Stimulated activated CD4-positive, alpha-beta T cell treated with anti-CD3 and anti-CD28 coated beads, Interleukin-1b, Interleukin-23, amount 100 ng/mL, for 24 hours (primary cell): ENCODE measurements at places on chromosomes 5 and 9.

DNA sequence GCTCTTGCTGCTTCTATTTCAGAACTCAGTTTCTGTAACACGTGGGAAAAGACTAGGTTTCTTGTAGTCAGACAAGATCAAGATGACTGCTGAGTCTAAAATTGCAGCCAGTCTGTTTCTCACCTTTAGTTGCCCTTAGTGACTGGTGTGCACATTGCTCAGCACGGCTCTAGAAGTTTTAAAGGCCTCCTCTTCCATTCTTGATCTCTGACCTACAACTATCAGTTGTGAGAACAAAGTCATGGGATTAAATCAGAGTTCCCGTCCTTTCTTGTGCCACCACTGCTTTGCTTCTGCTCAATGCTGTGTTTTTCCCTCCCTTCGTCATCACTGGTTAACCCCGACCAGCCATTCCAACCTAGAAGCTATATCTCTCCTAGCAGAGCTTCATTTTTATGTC, 52.8 kb downstream of the GDA start:
- DNase-seq = no peak

DNA sequence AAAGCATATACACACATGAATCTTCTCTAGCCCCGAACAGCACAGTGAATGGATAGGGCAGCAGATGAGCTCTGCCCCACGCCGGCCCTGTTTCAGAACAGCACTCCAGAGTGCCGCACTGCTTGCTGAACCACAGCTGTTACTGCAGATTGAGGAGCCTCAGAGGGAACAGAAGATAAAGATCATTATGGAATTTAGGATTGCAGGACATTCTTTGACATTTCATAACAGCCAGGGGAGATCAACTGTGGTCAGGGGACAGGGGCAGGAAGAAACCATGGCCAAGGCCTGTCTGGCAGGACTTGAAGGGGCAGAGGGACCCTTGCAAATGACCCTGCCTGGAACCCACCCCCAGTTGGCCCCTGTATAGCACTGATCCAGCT, 20.6 kb downstream of the IRF1 start:
- no peak for DNase-seq

- no peak for DNase-seq
These were observed 82.4 kb downstream of the ARHGAP26 start for GRCh38 chr5:142852416-142853198.

GRCh38 chr5:33470544-33470943, 29.8 kb downstream of the TARS1 start:
- no peak for DNase-seq

DNA sequence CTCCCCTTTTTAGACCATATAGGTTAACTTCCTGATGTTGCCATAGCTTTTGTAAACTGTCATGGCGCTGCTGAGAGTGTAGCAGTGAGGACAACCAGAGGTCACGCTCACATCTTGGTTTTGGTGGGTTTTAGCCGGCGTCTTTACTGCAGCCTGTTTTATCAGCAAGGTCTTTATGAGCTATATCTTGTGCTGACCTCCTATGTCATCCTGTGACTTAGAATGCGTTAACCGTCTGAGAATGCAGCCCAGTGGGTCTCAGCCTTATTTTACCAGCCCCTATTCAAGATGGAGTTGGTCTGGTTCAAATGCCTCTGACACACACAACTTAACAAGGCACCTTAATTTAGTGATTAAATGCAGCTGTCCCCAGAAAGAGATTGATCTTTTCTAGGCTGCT, 23.9 kb upstream of the KDM4C start:
- DNase-seq = no peak

GRCh38 chr9:127809002-127809539, 6.4 kb downstream of the FPGS start:
- no peak for DNase-seq

- DNase-seq = no peak
These were observed 49.9 kb downstream of the LRRTM2 start for GRCh38 chr5:138824924-138825863.

DNA sequence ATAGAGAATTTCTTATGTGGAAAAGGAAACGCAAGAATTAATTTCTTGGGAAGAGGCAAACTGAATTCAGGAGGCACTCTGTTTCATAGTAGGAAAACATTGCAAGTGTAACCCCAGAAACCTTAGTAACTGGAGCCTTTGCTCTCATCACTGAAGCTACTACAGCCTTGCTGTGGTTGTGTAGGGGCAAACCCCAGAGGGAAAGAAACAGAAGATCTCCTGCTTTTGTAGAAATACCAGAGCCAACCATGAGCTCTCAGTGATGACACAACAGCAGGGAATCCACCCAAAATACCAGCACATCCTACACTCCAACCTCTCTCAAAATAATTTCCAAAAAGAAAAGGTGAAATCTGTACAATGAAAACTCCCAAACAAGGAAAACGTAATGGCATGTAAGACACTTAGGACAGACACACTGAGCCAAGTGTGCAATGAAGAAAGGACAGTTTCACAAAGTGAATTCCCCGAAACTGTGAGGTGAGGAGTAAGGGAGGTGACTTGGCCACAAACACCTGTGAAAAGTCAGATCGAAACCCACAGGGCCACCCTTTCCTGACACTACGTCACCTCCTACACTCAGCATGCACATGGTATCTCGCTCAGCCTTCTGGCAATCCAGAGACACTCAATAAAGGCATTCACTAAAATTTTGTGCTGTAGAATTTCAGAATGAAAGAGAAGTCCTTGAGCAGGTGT, 8.5 kb upstream of the ACSL6 start:
- peak; percentile 50 for DNase-seq

DNA sequence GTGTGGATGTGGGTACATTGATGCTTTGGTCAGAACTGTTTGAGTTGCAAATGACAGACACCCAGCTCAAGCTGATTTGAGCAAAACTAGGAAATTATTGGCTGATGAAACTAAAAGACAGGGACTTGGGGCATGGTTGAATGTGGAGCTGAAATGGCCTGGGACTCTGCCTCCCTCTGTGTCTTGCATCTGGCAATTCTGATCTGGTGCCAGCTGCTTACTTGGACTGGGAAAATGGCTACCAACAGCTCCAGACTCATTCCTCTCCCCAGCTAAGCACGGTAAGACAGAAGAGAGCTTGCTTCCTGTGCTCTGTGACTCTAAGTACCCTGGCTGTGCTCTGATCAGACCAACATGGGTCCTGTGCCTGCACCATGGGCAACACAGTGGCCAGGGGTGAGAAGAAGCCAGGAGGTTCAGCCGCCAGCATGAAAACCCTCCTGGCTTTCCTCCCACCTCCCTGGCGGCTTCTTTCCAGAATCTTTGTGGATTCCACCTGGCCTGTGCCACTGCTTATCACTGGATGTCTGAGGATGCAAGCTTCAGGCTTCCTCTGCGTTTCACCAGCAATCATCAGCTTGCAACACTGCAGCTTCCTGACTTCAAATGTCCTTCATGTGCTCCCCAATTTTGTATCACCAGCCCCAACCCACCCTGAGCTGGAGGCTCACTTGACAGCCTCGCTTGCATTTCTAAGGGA, 44.1 kb downstream of the C5orf15 start:
- no peak for DNase-seq

- DNase-seq = no peak
These were observed 67.5 kb upstream of the RAPGEF1 start for GRCh38 chr9:131807144-131807983.

DNA sequence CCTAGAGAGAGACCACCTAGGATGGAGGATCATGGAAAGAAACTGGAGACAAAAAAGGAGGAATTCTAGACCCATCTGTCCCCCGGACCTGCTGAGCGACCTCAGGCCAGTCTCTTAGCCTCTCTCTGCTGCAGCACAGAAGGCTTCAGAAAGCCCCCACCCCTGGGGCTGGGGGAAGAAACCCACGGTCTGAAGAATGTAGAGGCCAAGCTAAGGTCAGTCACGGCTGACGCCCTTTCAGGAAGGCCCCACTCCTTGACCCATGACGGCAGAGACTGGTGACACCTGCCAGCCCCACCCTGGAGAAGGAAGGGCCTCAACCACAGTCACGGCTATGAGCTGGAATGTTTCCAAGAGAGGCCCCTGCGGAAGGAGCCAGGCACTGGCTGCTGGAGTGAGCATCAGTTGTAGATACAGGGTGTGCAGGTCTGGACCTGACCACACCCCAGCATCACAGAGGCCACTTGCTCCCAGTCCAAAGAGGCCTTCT, 120.5 kb upstream of the BOD1 start:
- no peak for DNase-seq

DNA sequence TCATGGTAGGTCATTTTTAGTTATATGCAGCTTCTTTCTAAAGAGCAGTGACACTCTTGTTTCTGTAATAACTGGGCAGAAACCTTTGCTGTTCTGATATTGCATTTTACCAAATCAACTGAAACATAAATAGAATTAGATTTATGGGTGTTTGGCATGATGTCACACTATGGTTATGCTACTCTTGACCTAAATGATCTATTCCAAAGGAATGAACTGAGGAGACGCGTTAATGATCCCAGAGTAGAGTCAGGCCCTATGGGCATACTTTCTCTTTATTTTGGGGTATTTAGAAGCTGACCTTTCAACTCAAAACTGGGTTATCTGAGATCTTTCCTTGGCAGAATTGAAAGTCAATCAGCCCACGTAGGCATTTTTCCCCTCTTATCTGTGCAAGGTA, 146.8 kb upstream of the ADAMTSL1 start:
- no peak for DNase-seq

- DNase-seq = no peak
These were observed 510.1 kb downstream of the NR2F1-AS1 start for GRCh38 chr5:93070938-93071337.

DNA sequence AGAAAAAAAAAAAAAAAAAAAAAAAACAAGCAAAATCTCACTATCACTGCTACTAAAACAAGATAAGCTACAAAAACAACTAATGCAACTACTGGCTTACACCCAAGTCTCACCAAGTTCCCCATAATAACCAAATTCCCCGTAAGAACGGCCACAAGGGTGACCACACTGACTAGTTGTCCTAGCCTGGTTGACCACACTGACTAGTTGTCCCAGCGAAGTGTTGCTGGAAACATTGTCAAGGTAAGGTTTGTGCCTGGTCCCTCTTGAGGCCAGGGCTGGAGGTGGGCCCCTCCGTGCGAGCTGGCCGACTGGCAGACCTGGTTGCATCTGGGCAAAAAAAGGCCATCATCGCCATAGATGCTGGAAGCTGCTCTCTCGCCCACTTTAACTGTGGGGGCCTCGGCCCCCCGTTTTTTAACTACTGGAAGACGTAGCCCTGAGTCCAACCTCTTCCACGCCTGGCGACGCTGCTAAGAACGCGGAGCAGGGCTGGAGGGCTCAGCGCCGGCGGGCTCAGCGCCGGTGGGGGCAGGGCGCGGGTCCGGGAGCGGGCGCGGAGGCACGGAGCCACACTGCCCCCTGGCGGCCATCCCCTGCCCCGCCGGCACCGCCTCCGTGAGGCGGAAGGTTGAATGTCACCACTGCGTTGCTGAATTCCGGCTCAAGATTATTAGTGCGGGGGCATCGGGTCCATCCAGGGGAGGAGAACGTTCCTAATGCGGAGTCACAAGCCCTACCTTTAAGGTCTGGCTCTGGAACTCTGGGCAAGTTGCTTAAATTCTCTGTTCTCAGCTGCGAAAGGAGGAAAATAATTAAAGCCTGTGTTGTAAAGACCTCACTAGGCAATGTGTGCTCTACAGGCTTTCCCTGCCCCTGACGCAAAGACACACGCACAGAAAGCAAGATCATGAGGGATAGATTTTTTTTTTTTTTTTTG, 84.0 kb downstream of the HSD17B3 start:
- peak; percentile 68 for DNase-seq
